ENCODE measurements at places on chromosomes 4 and X.

- no peak for DNase-seq
- H3K4me1 ChIP-seq: peaks cover 48% of the 10 kb centered on the region
- H3K27ac ChIP-seq: no peak overlapping the region
- peaks cover 7% of the 10 kb centered on the region for H3K36me3 ChIP-seq
Measured at GRCh38 chr4:76995776-76996175, 46.2 kb downstream of the SEPTIN11 start.

GRCh38 chr4:31035761-31036160 lies 315.6 kb downstream of the PCDH7 start:
- no peak for DNase-seq
- no peaks in the 10 kb centered on the region for H3K4me1 ChIP-seq
- no peaks in the 10 kb centered on the region for H3K36me3 ChIP-seq
- no peak overlapping the region for H3K4me3 ChIP-seq
- no peak overlapping the region for H3K27ac ChIP-seq

DNA sequence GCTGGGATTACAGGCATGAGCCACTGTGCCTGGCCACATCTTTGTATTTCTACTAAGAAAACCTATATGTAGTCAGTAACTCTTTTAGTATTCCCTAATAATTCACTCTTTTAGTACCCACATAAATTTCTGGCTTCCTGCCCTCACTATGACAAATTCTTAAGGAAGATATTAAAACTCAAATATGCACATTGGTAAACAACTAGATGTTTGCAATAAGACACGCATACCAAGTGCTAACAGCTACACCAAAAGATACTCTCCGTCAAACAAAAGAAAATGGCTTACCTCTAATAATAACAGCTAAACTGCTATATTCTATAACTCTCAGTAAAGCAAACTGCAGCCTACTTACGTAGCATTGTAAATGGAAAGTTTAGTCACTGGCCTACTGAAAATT lies 6.3 kb downstream of the UBA6 start:
- DNase-seq: no peak
- H3K4me3 ChIP-seq: no peak overlapping the region
- no peaks in the 10 kb centered on the region for H3K27me3 ChIP-seq
- H3K27ac ChIP-seq: no peak overlapping the region
- peaks cover 28% of the 10 kb centered on the region for H3K36me3 ChIP-seq

DNA sequence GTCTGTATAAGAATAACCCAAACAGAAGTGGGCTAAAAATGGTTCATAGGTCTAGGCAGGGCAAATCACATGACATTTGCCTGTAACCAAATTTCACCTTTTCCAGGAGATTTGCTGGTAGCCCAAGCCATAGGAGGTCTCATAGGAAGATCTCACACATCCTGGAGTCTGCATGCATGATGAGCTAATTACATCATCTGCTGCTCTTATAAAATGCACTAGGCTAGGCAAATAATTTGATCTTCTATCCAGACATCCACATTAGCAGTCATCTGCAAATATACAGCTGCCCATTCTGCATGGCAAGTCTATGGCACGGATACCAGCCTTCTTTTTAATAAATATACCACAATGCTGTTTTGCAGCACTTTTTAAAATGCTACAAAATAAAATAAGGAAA lies 87.2 kb downstream of the MAPK10 start:
- H3K36me3 ChIP-seq: no peaks in the 10 kb centered on the region
- no peak for DNase-seq
- no peak overlapping the region for H3K4me3 ChIP-seq
- no peaks in the 10 kb centered on the region for H3K4me1 ChIP-seq
- no peaks in the 10 kb centered on the region for H3K27me3 ChIP-seq

DNA sequence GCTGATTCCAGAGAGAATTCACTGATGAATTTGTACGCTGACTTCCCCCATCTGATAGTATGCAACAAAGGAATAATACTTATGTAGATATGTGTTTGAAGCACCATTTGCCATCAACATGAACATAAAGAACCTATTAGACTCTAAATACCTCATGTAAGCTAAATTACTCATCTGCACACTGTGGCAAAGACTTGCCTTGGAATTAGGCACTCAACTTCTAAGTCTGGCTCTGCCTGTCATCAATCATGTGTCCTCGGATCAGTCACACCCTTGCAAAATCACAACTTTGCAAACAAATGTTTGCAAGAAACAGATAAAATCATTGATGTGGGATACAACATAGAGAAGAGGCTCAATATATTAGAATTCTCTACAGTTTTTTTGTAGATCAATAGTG lies 169.9 kb upstream of the LDB2 start:
- H3K27me3 ChIP-seq: no peaks in the 10 kb centered on the region
- H3K27ac ChIP-seq: no peak overlapping the region
- no peak overlapping the region for H3K4me3 ChIP-seq
- H3K36me3 ChIP-seq: no peaks in the 10 kb centered on the region
- DNase-seq: no peak

DNA sequence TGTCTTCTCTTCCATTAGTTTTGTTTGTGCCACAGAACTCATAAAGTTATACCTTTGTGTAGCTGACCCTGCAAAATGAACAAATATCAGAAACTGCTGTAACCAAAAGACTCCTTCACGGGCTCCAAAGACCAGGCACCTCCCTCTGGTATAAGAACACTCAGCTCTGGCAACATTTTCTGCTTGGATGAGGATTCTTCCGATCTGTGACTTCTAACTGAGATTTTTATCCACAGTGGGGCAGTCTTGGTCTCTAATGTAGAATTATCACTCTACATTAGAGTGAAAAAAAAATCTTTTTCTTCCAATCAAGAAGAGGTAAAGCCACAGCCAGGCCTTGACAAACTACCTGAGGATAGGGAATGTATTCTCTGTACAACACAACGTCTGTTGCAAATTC lies 38.5 kb upstream of the PRSS48 start:
- DNase-seq: no peak
- no peaks in the 10 kb centered on the region for H3K36me3 ChIP-seq
- no peak overlapping the region for H3K27ac ChIP-seq
- H3K4me3 ChIP-seq: no peak overlapping the region
- no peaks in the 10 kb centered on the region for H3K4me1 ChIP-seq

GRCh38 chr4:36183232-36183631 lies 61.1 kb downstream of the ARAP2 start:
- H3K27ac ChIP-seq: no peak overlapping the region
- H3K4me3 ChIP-seq: no peak overlapping the region
- no peaks in the 10 kb centered on the region for H3K27me3 ChIP-seq

Measured in T-cell (primary cell).